ENCODE measurements at places on chromosomes 7 and 10.
A peak's percentile ranks its signal among the peaks of the same experiment; 100 is the strongest.

- no peak for DNase-seq
Observed at GRCh38 chr7:55013851-55014250, 5.0 kb upstream of the EGFR start.

GRCh38 chr7:132257253-132257652, 319.0 kb downstream of the PLXNA4 start:
- DNase-seq = no peak

DNA sequence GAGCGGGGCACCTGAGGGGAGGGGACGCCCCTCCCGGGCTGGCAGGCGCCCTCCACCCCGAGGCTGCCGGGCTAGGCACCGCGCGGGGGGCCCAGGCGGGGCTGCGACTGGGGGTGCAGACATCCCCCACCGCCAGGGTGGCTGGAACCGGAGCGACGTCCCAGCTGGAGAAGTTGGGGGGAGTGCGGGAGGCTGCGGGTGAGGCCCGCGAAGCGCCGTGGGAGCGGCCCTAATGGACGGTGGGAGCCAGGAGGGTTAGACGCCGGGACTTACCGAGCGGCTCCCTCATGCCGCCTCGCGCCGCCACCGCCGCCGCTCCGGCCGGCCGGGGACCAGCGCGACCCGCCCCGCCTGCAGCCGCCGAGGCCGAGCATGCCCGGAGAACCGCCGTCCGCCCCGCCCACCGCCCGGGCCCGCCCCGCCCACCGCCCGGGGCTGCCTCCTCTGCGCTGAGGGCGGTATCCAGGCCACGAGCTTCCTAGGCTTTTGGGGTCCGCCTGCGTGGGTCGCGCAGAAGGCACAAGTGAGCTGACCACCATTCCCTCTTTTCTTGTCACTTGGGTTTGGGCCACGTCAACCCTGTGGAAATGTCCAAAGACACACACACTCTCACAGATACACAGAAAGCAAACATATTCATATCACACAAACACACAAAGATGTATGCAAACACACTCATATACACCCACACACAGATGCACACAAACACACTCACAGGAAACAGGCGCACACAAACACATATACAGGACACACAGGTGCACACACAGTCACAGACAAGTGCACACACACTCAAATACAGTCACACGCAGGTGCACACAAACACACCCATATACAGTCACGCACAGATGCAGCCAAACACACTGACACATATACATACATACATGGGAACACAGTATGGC, at the start of gene JCAD:
JCAD (minus strand) TSS at position 378 of the 899 bp plus-strand sequence. CDS start 11,774 bp downstream, outside the sequence.
- DNase-seq = peak; percentile 75

DNA sequence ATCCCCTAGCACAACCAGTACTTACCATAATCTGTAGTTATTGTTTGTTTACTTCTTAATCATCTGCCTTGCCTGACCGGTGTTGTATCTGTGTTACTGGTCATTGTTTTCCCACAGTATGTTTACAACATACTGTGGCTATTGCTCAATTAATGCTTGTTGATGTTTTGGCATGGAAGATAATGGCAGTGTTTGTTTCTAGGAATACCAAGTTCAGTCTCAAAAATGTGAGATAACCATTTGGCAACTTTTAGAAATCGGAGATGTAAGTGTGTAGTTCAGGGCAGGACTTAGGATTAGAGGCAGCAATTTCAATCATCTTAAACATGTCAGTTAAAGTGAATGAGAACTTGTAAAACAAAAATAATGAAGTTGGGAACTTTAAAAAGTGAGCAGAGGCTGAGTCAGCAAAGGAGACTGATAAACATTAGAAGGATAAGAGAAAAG, 8.2 kb downstream of the MINDY3 start:
- no peak for DNase-seq

- DNase-seq = no peak
Observed at GRCh38 chr7:44375926-44376342, 50.5 kb upstream of the CAMK2B start.

GRCh38 chr7:128167042-128167701, 73.9 kb upstream of the LEP start:
- peak; percentile 45 for DNase-seq

- DNase-seq = peak; percentile 31
Observed at GRCh38 chr10:12194752-12195271, 879 bp downstream of the NUDT5 start.

All from Peyer's patch (tissue), 4 donors.